ENCODE measurements at places on chromosomes 7 and 10.

DNA sequence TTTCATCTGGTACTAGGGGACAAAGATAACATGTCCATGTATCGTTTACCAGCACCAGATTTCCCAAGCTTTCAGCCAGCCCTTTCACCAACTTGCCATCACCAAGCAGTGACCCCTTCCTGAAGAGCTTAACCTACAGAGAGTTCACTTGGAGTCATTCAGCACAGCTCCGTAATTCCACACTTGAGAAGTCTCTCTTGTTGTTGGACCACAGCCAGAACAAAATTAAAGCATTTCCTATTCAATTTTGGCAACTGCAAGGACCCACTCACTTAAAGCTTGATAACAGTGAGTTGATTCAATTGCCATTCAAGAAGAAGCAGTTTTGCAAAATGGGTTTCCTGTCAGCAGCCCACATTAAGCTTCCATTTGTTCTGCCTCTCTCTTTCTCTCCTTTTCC is 88.5 kb upstream of the LRRTM3 start:
- DNase-seq: no peak

DNA sequence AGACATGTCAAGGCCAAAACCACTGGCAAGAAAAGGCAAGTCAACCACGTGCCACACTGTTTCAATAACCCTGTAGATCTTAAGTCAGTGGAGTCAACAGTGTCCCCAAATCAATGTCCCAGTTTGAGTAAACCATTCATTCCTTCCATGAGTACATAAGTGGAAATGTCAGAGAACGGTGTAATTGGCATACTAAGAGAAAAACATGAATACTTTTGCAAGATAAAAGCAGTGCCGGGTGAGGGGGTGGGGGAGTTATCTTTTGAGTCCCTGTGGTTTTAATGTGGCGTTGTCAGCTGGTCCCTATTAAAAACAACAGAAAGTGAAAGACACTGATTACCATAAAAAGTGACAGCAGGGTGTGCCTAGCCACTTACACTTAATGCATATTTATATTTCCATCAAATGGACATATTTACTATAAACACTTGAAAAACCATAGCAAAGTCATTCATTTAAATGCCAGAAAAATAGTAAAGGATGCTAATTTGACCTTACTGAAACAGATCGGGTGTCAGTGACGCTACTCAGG is 37.8 kb downstream of the RSU1 start:
- no peak for DNase-seq

DNA sequence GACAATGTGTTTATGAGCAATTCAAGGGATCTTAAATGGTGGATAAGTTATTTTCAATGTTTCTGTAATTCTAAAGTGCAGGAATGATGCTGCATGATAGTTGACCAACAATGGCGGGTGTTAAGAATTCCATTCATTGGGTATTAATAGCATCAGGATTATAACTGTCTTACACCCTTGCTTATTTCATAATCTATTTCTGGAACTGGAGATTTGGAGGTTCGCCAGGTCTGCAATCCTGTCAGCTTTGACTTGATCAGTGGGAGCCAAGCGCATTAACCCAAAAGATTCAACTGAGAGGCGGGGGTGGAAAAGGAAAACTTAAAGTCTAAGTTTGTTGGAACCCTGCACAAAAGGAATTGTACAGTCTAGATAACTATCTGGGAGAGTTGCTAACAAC is 114.9 kb upstream of the ZEB1 start:
- no peak for DNase-seq

- no peak for DNase-seq
Measured at GRCh38 chr7:36658335-36659171, 65.7 kb downstream of the AOAH start.

DNA sequence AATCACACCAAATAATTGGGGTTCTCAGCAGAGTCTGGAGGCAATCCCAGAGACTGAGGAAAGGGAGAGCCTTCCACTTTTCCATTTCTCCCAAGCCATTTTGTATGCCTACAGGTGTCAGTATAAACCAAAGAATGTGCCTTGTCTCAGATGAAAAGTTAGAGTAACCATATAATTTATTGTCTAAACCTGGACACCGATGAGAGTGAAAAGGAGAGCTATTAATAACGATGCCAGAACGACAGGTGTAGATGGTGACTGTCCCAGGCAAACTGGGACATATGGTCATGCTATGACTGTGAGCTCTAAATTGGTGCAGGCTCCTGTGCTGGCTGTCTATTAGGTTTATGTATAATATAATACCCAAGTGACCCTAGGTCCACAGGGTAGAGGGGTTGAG is 219.6 kb downstream of the ARHGAP12 start:
- DNase-seq: no peak

GRCh38 chr7:27897001-27897400 is 157.0 kb downstream of the TAX1BP1 start:
- no peak for DNase-seq

- DNase-seq: no peak
Measured at GRCh38 chr7:158355456-158356065, 232.1 kb downstream of the PTPRN2 start.

GRCh38 chr7:107661081-107661864 is 645 bp downstream of the SLC26A4 start:
- no peak for DNase-seq

GRCh38 chr10:46285300-46285699 is 1.5 kb upstream of the ANTXRL start:
- no peak for DNase-seq

Data from hematopoietic multipotent progenitor cell treated with erythropoietin and hydrocortisone succinate and interleukin-3 and kit ligand, for 15 days (in vitro differentiated cells).